Bronchial smooth muscle cell (primary cell): ENCODE measurements at places on chromosomes 7 and 10. TPM values are rescaled to one million over a fixed set of nuclear protein-coding genes. Genes with fewer than 3 reads are reported as not detected.

CALCR gene
- total RNA-seq = not detected in 2 replicates

STEAP1B gene
- total RNA-seq = 13.8 and 21.0 TPM in 2 replicates

ZNF239 gene
- 4.3 and 5.8 TPM in 2 replicates for total RNA-seq

FAM221A gene
- total RNA-seq = 0.60 and 0.95 TPM in 2 replicates

HOXA10 gene
- under 0.01 TPM in 1 of 2 replicates, not detected in the other for total RNA-seq
